ENCODE measurements at places on chromosomes 1 and 21. TPM values are rescaled to one million over a fixed set of nuclear protein-coding genes. Genes with fewer than 3 reads are reported as not detected.

Gene CA6
- polyA plus RNA-seq: not detected

Gene ZBTB8B
- polyA plus RNA-seq: 0.08 TPM

Gene CD5L
- not detected for polyA plus RNA-seq

Gene CD53
- polyA plus RNA-seq: 7.8 TPM

Gene OR2T35
- polyA plus RNA-seq: 0.27 TPM

GRCh38 chr1:172657586-172657985 lies 1.3 kb upstream of the FASLG start:
- H3K4me1 ChIP-seq: no peaks in the 10 kb centered on the region
- no peak overlapping the region for H3K4me3 ChIP-seq
- no peak for DNase-seq
- no peak overlapping the region for H3K27ac ChIP-seq

DNA sequence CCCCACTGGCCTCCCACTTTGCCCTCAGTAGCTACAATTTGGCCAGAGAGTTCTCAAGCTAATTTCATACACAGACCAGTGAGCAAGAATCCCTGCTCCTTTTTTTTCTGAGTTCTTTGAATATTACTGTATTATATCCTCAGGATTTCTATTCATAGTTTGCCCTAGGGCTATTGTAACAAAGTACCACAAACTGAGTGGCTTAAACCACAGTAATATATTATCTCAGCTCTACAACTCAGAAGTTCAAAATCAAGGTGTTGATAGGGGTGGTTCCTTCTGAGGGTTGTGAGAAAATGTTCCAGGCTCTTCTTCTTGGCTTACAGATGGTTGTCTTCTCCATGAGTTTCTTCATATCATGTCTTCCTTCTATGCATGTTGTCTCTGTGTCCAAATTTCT lies 289.4 kb upstream of the ESRRG start:
- no peaks in the 10 kb centered on the region for H3K27me3 ChIP-seq
- no peak for DNase-seq
- no peak overlapping the region for H3K4me3 ChIP-seq
- H3K36me3 ChIP-seq: no peaks in the 10 kb centered on the region
- no peaks in the 10 kb centered on the region for H3K4me1 ChIP-seq

DNA sequence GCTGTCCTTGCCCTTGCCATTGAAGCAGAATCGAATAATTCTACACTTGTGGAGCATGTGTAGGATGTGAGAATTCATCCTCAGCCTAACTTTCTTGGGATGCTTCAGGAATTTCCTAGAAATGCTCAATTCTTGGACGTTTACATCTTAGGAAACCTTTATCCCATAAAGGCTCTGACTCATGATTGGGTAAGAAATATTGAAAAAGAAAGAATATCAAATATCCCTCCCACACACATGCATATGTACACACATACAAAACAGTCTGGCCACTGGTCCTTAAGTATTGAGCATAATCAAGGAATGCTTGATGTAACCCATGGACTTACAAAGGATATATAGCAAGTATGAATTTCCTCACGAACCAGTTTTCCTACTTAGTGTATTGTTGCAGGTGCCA lies 83.9 kb upstream of the IPO9 start:
- no peaks in the 10 kb centered on the region for H3K27me3 ChIP-seq
- H3K27ac ChIP-seq: no peak overlapping the region
- no peaks in the 10 kb centered on the region for H3K36me3 ChIP-seq

GRCh38 chr1:202639500-202639899 lies 70.8 kb downstream of the SYT2 start:
- no peaks in the 10 kb centered on the region for H3K36me3 ChIP-seq
- peaks cover 49% of the 10 kb centered on the region for H3K27me3 ChIP-seq
- no peak overlapping the region for H3K27ac ChIP-seq
- no peak overlapping the region for H3K4me3 ChIP-seq

- H3K4me1 ChIP-seq: no peaks in the 10 kb centered on the region
- no peak for DNase-seq
- H3K27me3 ChIP-seq: no peaks in the 10 kb centered on the region
- H3K27ac ChIP-seq: no peak overlapping the region
- no peaks in the 10 kb centered on the region for H3K36me3 ChIP-seq
These were observed 27.1 kb upstream of the DAB1 start for GRCh38 chr1:57450981-57451380.

DNA sequence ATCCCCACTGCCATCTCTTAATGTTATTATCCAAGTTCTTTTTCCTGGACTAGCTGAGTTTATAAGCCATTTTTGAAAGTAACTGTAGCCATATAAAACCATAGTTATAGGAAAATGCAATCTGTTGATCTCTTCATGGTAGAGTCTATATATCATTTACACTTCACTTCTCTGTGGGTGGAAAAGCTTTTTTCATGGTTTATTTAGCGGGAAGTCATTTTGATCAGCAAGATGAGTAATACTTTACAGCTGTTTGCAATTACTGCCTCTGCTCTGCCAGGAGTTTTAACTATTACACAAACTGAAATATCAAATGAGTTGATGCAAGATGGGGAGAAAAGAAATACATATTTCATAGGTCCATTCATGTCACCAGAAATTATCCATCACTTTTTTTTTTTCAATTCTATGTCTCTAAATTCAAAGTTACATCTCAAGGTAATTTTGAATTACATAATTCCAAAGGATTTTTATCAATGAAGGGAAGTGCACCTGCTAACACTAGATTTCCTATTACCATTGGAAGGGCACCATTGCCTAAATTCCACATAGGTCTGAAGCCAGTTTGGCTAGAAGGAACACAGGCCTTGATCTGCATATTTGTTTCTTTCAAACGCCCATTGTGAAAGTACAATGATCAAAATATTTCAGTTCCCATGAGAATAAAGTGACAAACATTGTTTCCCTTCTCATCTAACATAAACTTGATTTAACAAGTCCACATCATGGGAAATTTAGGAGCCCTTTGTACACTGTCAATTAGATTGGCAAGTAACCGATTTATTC lies 296.7 kb downstream of the ZNF326 start:
- H3K27me3 ChIP-seq: no peaks in the 10 kb centered on the region
- H3K4me1 ChIP-seq: no peaks in the 10 kb centered on the region
- H3K4me3 ChIP-seq: no peak overlapping the region
- no peak overlapping the region for H3K27ac ChIP-seq
- no peaks in the 10 kb centered on the region for H3K36me3 ChIP-seq
- DNase-seq: peak; percentile 33

- no peak overlapping the region for H3K27ac ChIP-seq
- no peak overlapping the region for H3K4me3 ChIP-seq
- H3K36me3 ChIP-seq: no peaks in the 10 kb centered on the region
- no peak for DNase-seq
- no peaks in the 10 kb centered on the region for H3K27me3 ChIP-seq
- peaks cover 4% of the 10 kb centered on the region for H3K4me1 ChIP-seq
These were observed 118.9 kb downstream of the GDAP2 start for GRCh38 chr1:117810553-117810952.

DNA sequence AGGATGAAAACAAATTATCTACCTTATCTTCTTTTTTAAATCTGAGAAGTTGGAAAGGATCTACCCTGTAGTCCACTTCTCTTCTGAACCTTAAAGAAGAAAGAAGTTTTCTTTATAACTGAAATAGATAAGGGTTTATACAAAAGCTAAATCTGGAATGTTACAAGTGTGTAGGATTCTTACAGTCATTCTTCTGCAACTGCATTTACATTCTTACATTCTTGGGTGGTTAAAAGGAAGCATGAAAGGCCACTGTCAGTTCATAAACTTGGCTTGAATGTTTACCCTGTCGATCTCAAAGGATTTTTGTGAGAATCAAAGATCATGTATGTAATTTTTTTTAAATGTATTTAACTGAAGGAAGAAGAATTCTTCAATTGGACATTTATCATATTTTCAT lies 142.1 kb upstream of the BRINP3 start:
- no peaks in the 10 kb centered on the region for H3K4me1 ChIP-seq
- H3K27ac ChIP-seq: no peak overlapping the region
- H3K4me3 ChIP-seq: no peak overlapping the region
- H3K36me3 ChIP-seq: no peaks in the 10 kb centered on the region
- no peaks in the 10 kb centered on the region for H3K27me3 ChIP-seq

- no peak for DNase-seq
- no peak overlapping the region for H3K27ac ChIP-seq
- H3K4me1 ChIP-seq: no peaks in the 10 kb centered on the region
- no peaks in the 10 kb centered on the region for H3K27me3 ChIP-seq
- H3K4me3 ChIP-seq: no peak overlapping the region
- H3K36me3 ChIP-seq: no peaks in the 10 kb centered on the region
These were observed 57.5 kb upstream of the PRDM2 start for GRCh38 chr1:13642306-13643004.

- no peaks in the 10 kb centered on the region for H3K27me3 ChIP-seq
- H3K4me3 ChIP-seq: no peak overlapping the region
- DNase-seq: no peak
- H3K27ac ChIP-seq: no peak overlapping the region
These were observed 105.8 kb downstream of the ARHGEF10L start for GRCh38 chr1:17645068-17645911.

GRCh38 chr1:44926311-44926781 lies 60.0 kb downstream of the EIF2B3 start:
- H3K4me3 ChIP-seq: no peak overlapping the region
- DNase-seq: peak; percentile 98
- H3K27ac ChIP-seq: peak overlapping the region; percentile 37
- H3K27me3 ChIP-seq: no peaks in the 10 kb centered on the region
- H3K4me1 ChIP-seq: peaks cover 14% of the 10 kb centered on the region

DNA sequence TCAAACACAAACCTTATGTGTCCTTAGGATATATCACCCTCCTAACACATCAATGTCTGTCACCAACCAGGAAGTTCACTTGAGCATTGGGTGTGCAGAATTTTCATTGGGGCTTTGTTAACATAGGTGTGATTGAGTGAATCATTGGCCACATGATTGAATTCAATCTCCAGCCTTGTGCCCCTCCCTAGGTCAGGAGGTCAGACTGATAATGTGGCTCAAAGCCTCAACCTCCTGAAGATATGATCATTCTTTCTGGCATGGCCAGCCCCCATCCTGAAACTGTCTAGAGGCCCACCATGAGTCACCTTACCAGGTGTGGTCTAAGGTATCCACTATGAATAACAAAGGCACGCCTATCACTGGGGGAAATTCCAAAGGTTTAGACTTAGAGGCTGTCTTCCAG lies 90.1 kb downstream of the PKN2 start:
- no peak overlapping the region for H3K4me3 ChIP-seq
- H3K36me3 ChIP-seq: peaks cover 29% of the 10 kb centered on the region
- no peak for DNase-seq
- H3K4me1 ChIP-seq: no peaks in the 10 kb centered on the region
- no peak overlapping the region for H3K27ac ChIP-seq

DNA sequence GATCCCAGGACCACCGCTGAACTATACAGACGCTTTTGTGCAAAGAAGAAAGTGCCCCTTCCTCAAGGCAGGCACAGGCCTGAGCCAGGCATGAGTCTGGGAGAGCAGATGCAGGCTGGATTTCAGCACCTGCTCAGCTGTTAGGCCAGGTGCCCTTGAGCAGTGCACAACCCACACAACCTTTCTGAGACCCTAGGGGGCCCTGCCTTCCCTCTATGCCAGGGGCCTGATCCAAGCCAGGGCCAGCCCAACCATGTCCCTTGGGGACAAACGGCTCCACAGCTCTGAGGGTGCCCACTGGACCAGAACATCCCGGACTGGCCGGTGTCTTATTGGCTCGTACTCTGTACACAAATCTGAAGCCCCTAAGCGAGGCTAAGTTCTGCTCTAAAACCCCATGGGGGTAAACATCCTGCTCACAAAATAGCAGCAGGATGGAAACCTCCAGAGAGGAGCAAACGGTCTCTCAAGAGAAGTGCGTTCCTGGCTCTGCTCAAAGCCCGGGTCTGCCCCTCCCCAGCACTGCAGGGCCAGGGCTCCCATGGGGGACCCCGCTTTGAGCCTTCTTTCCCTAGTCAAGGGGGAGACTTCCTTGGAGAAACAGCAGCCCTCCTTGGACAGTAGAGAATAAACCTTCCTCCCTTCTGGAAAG lies 275.1 kb downstream of the NPHP4 start:
- peak; percentile 6 for DNase-seq
- no peaks in the 10 kb centered on the region for H3K36me3 ChIP-seq
- H3K27ac ChIP-seq: no peak overlapping the region
- no peak overlapping the region for H3K4me3 ChIP-seq
- peaks cover 36% of the 10 kb centered on the region for H3K27me3 ChIP-seq

DNA sequence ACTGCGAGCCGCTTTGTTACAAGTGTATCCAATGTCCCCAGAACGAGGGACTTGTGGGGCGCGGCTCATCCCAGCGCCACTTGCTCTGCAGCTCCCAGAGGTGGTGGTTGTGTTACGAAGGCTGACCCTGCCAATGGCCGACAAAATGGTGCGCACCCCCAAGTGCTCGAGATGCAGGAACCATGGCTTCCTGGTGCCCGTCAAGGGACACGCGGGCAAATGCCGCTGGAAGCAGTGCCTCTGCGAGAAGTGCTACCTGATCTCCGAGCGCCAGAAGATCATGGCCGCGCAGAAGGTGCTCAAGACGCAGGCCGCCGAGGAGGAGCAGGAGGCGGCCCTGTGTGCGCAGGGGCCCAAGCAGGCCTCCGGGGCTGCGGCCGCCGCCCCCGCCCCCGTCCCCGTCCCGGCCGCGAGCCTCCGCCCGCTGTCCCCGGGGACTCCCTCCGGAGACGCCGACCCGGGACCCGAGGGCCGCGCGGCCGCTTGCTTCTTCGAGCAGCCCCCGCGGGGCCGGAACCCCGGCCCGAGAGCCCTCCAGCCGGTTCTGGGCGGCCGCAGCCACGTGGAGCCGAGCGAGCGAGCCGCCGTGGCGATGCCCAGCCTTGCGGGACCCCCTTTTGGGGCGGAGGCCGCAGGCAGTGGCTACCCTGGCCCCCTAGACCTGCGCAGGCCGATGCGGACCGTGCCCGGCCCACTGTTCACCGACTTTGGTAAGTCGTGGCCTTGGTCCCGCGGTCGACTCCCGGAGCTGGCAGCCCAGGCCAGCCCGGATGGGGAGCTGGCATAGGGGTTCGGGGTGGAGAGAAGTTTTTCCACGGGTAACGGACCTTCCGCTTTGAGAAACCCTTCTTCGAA lies at the start of gene DMRTB1:
Gene DMRTB1, plus strand, starts transcription at position 79 of the 855 bp plus-strand sequence. Its CDS starts 55 bp downstream, at position 134.
- H3K27ac ChIP-seq: no peak within 1 kb of the TSS
- H3K36me3 ChIP-seq: no peaks in the 10 kb centered on the region
- no peaks in the 10 kb centered on the region for H3K27me3 ChIP-seq
- no peaks in the 10 kb centered on the region for H3K4me1 ChIP-seq
- no peak for DNase-seq

- H3K27me3 ChIP-seq: no peaks in the 10 kb centered on the region
- no peak overlapping the region for H3K4me3 ChIP-seq
- no peak for DNase-seq
- no peaks in the 10 kb centered on the region for H3K36me3 ChIP-seq
- H3K4me1 ChIP-seq: no peaks in the 10 kb centered on the region
These were observed 17.7 kb downstream of the RGS18 start for GRCh38 chr1:192175971-192176370.

GRCh38 chr1:89808441-89809117 lies 12.3 kb upstream of the LRRC8D start:
- H3K4me1 ChIP-seq: no peaks in the 10 kb centered on the region
- H3K4me3 ChIP-seq: no peak overlapping the region
- DNase-seq: no peak
- no peaks in the 10 kb centered on the region for H3K36me3 ChIP-seq
- H3K27ac ChIP-seq: no peak overlapping the region
- H3K27me3 ChIP-seq: peaks cover 8% of the 10 kb centered on the region
